Erythroblast (primary cell): ENCODE measurements at places on chromosomes 3 and 15.

- peak; percentile 50 for DNase-seq
Measured at GRCh38 chr15:98800437-98801233, 152.3 kb downstream of the IGF1R start.

- no peak for DNase-seq
Measured at GRCh38 chr3:22621205-22621809, 581.8 kb upstream of the UBE2E2 start.

GRCh38 chr3:14608298-14608697 is 43.3 kb upstream of the CCDC174 start:
- no peak for DNase-seq

- no peak for DNase-seq
Measured at GRCh38 chr15:77599899-77600298, 32.8 kb downstream of the LINGO1 start.

DNA sequence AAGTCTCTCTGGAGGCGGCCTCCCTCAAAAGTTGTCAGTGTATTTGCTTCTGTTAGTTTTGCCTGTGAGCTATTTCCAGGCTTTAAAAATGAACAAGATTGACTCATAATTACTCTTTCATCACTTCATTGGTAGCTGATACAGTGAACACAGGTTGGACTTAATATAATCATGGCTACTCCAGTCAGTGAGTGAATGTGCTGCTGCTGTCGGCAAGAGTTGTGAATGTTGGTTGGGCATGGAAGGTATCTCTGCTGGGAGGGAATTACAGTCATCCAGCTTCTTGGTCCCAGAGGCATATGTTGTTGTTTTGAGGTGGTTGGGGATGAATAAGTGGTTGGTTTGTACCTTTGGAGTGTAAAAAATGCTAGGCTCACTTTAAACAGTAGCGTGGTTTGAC is 11.5 kb downstream of the TCF12 start:
- DNase-seq: no peak

DNA sequence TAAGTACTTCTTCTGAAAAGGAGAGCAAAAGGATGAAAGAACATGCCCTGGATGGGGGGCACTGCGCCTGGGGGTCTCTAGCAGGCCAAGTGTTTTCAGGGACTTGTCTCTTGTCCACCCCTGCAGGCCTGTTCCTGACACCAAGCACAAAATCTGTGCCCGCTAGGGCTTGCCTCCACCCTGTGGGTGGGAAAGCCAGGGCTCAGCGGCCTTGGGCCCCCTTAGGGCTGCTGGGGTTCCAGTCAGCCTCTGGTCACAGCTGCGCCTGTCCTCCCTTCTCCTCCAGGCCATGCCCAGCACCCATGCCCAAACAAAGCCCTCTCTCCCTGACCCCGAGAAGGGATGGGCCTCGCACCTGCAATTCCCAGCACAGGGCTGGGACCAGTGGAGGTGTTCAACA is 71.1 kb upstream of the TRPM1 start:
- DNase-seq: no peak

DNA sequence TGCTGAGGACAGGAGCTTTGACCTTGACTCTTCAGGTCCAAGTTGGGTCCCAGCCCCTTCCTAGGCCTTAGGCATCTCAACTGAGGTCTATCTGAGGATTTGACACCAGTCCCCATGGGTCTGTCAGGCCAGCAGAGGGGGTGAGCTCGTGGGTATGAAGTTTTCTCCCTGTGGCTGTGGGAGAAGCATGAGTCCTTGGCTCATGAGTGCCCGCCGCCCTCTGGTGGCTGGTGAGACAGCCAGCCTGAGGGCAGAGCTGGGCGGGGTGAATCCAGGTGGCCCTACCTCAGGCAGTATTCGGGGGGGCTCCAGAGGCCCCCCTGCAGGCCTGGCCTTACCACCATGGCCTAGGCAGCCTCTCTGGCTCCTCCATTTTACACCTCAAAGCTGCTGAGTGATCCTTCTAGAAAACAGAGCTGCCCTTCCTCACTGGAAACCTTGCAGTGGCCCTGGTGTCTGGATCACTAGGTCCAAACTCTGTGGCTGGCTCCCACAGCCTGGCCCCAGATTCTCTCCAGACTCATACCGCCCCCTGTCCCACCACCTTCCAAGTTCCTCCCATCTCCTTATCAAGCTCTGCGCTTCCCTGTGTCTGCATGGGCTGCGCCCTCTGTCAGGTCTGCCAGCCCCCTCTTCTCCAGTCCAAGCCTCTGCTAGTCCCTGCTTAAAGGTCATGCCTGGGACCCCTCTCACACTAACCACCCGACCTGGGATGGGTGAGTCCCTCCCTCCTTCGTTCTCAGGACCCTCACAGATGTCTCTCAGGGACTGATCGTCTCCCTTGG is 16.1 kb downstream of the SH2D7 start:
- peak; percentile 81 for DNase-seq

DNA sequence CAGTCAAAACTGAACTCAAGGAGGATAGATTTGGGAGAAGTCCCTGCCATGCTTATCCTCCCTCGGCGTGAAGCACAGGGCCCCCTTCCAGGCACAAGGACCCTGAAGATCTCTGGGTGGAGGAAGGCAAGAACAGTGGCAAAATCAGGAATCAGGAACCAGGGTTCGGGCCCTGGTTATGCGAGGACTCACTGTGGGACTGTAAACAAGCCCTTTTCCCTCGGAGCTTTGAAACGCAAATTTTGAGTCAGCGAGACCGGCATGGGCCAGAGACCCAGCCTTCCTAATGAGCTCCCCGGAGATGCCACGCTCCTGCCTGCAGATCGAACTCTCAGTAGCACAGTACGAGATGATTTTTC is 70.1 kb downstream of the SLC12A8 start:
- no peak for DNase-seq

DNA sequence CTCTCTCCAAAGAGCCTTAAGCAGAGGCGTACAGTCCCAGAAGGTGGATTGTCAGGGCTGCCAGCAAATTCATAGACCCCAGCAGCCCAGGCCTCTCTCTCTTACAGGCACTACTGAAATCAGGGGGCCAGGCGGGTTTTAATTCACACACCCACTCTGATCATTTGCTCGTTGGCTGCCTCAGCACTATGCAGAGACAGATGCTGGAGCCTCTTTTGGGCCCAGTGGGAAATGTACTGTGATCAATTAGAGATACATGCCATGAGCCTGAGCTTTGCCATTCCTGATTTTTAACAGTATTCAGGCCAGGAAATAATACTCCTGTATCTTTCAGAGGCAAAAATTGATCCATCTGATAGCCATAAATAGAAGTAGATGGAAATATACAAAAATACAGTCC is 53.0 kb downstream of the CMTM6 start:
- DNase-seq: no peak

DNA sequence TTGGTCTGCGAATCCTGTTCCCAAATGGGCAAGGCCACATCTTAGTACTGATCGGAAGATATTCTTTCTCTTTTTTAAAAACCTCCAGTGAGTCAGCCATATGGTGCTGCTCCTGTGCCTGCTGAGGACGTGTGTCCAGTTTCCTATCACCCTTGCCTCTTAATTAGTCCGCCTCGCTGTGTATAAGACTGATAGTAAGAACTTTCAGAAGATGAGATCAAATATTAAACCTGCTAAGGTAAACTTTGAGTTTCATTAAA is 612 bp downstream of the UBA5 start:
- peak; percentile 77 for DNase-seq

DNA sequence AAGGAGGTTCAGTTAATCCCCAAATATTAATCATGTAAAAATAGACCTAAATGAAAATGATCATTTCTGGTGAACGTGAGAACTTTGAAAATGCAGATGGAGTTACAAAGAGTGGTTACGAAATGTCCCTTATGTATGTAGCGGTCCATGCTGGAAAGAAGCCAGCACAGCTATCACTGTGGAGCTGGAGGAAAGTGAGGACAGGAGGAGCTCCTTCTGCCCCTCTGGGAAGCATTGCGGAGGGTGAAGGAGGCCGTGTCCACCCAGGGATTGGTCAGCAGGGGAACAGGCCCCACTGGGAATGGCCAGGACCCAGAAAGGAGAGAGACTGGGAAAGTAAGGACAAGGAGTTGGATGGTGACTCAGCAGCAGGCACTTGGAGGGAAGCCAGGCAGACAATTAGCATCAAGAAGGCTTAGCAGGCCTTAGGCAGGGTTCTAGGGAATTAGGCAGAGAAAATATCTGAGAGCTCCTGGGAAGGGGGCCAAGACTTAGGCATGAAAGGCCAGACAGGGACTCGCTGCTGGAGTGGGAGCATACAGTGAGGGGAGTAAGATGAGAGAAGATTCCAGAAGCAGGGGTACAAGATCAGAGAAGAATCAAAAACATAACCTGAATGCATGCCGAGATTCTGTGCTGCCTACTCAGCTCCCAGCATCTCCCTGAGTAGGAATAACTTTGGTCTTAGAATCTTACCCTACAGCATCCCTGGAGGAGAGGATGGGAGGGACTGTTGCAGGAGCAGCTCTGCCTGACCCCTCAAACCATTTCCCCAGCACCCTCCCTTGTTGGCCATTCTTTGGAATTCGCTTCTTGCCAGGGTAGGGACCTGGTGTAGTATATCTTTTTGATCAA is 171.0 kb upstream of the UMPS start:
- DNase-seq: peak; percentile 14

GRCh38 chr3:140711390-140712035 is 33.6 kb downstream of the TRIM42 start:
- no peak for DNase-seq

DNA sequence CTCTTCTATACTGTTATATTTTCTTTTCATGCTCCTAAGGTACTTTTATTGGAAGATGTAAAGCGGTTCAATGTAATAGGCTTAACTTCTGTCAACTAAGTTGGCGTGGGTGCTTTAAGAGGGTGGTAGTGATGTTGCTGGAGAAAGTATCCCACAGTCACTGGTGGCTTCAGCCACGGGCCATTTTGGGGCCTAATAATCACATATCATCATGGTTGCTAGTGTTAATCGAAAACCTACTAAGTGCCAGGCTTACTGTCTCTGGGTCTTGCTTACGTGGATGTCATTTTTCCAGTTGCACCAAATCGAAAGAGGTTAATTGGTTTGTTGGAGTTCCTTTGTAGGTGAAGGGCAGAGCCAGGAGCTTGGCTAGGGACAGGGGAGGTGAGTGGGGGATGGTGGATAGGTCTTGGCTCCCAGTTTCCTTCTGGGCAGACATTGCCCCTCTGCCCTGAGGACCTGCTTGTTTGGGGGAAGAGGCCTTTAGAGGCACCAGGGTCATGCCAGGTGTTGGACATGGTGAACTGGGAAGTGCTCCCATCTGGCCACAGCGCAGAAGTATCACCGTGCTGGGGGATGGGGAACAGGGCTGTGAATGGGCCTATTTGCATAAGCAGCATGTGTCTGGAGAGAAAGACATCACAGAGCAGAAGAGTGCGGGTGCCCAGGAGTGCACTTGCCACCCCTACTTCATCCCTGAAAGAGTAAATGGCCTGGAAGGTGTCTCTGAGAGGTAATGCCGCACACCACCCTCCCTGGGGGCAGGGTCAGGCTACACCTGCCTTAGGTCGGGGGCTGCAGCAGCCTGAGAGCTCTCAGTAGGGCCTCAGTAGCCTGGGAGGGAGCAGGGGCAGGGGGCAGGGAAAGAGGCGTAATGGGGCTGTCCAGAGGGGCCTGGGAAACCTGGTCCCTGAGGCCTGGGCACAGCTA is 62.4 kb upstream of the POLG start:
- DNase-seq: no peak

- no peak for DNase-seq
Measured at GRCh38 chr3:18723206-18723810, 298.2 kb upstream of the SATB1 start.

DNA sequence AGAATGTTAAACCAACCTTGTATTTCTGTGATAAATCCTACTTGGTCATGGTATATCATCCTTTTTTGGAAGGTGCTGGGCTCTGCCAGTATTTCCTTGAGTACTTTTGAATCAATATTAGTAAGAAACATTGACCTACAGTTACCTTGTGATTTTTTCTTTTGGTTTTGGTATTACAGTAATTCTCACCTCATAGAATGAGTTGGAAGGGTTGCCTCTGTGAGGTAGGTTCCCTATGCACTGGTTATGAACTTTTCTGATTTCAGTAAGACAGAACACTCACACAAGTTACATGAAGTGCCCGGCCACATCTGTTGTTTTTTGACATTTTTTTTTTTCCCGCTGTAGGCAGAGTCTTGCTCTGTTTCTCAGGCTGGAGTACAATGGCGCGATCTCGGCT is 20.0 kb downstream of the PCCB start:
- no peak for DNase-seq

- DNase-seq: no peak
Measured at GRCh38 chr3:151581035-151581434, 120.2 kb upstream of the IGSF10 start.

DNA sequence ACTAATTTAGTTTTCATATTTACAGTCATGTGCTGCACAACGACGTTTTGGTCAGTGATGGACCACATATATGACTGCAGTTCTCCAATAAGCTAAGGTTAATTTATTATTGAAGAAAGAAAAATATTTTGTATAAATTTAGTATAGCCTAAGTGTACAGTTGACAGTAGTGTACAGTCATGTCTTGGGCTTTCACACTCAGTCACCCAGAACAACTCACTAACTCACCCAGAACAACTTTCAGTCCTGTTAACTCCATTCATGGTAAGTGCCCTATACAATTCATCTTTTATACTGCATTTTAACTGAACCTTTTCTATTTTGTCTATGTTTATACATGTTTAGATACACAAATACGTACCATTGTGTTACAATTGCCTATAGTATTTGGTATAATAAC is 3.8 kb upstream of the GABRR3 start:
- no peak for DNase-seq

GRCh38 chr15:59255680-59256336 is 49.2 kb downstream of the LDHAL6B start:
- DNase-seq: no peak

GRCh38 chr3:128352326-128352725 is 114.4 kb downstream of the DNAJB8 start:
- no peak for DNase-seq

GRCh38 chr3:116264546-116265319 is 180.6 kb downstream of the LSAMP start:
- DNase-seq: no peak

- DNase-seq: no peak
Measured at GRCh38 chr3:32815841-32816438, 1.9 kb upstream of the TRIM71 start.

- no peak for DNase-seq
Measured at GRCh38 chr3:47705391-47705790, 76.3 kb downstream of the SMARCC1 start.

GRCh38 chr3:141798448-141798845 is 35.2 kb downstream of the GRK7 start:
- no peak for DNase-seq

- no peak for DNase-seq
Measured at GRCh38 chr3:191336833-191337232, 6.5 kb upstream of the UTS2B start.

- DNase-seq: no peak
Measured at GRCh38 chr3:161156936-161157335, 51.8 kb upstream of the B3GALNT1 start.

DNA sequence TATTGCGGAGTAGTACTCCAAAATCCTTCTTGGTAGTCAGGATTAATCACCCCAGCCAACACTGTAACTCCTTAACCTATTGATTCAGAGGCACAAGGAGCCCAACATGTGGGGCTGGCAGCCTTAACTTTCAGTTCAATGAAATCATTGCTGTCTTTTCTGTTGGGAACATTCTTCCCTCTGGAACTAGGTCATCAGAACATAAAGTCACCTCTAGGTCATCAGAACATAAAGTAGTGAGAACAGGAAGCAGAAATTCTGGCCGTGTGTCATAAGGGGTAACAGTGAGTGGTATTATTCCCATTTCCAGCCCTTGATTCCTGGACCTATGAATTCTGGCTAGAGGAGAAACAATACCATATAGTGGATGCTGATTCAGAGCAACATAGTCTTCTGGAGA is 71.5 kb upstream of the TNIK start:
- no peak for DNase-seq
